ENCODE measurements at places on chromosomes 11 and 22.

DNA sequence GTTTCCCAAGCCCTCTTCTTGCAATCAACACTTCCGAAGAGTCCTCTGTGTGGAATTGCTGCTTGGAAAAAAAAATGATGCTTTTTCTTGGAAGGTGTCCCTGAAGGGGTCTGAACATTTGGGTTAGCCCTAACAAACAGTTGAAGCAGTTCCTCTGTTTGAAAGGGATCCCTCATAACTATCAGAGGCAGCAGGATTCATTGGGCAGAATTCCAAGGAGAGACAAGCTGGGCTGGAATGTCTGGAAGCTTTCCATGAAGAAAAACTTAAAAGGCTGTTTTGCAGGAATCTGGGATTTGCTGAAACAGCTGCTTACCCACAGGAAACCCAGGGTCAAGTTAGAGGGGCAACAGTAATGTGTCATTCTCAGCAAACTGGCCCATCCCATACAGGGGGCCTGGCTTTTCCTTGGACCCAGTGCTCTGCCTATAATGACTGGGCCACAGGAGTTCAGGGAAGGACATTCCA lies 3.1 kb downstream of the CSNK2A3 start:
- DNase-seq, result no peak

DNA sequence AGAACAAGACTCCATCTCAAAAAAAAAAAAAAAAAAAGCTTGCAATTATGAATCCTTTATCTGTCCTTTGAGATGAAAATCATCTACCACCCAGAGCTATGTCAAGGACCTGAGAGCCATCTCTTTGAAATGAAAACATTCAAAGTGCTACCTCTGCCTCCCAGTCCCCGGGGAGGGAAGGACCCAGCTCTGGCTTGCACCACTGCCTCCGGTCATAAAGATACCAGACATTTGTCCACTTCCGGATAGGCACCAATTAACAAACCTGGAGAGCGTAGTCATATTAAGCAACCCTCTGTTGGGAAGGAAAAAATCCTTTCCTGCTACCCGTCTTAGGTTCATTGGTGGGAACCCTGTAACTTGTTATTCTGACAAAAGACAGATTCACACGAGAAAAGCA lies 98.6 kb downstream of the ARHGAP8 start:
- no peak for DNase-seq

DNA sequence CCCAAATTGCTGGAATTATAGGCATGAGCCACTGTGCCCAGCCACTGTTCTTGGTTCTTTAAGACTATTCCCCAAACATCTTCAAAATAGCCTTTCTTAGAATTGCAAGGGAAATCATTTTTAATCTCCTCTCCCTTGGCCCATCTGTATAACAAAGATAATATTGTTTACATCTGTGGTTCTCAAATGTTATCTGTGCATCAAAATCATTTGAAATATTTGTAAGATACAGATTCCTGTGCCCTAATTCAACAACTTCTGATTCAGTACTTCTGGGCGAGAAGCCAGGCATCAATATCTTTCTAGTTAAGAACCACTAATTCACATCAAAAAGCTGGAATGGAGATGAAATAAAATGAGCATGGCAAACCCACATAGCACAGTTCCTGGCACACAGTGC lies 83.0 kb downstream of the TMPRSS5 start:
- DNase-seq, result no peak

GRCh38 chr11:131982154-131982553 lies 611.7 kb downstream of the NTM start:
- DNase-seq, result no peak

DNA sequence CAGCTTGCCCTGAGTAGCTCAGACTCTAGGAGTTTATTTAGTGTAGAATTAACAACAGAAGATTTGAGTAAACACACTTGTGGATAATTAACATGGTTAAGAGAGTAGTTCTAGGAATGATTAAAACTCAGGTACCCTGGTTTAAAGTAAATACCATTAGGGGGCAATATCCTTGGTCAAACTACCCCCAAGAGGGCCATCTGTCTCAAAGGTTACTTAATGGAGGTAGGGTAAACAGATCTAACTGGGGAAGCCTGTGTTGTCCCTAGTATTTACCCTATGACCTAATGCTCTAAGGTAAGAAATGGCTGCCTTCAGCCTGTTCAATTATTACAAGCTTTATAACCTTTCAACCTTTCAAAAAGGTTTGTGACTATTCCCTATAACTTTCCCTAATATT lies 10.6 kb upstream of the GLYATL1 start:
- no peak for DNase-seq

DNA sequence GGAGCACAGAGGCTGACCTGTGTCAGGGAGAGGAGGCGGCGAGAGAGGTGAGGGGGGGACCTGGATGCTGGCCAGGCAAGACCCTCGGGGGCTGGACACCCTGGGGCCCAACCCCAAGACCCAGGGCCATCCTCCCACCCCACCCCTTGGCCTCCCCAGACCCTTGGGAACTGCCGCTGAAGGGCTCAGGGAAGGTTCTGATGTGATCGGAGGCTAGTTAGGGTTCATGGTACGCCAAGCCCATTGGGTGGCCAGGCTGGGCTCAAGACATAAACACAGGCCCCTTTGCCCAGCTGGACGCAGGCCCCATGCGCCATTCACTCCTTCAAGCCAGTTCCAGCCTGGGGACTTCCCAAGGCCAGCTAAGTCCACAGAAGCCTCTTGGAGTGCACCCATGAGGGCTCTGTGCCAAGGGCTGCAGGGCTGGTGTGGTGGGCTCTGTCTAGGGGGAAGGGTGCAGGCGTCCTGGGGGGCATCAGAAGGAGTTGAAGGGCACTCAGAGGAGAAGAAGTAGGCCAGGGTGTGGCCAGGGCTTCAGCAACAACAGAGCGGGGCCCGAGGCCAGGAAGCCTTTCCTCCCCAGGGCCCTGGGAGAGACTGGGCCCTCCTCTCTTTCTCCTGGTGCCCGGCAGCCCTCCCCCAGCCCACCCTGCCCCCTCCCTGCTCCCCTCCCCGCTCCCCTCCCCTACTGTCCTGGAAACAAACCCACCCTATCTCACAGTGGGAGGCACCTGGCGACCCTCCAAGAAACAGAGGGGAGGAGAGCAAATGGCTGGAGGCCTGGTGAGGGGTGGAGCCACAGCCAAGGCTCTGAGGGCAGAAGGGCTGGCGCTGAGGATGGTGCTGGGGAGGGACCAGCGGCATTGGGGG lies 12.9 kb downstream of the TSPAN32 start:
- no peak for DNase-seq

GRCh38 chr22:18115906-18116371 lies 5.3 kb downstream of the TUBA8 start:
- no peak for DNase-seq

GRCh38 chr11:104464691-104465090 lies 300.7 kb upstream of the PDGFD start:
- no peak for DNase-seq

DNA sequence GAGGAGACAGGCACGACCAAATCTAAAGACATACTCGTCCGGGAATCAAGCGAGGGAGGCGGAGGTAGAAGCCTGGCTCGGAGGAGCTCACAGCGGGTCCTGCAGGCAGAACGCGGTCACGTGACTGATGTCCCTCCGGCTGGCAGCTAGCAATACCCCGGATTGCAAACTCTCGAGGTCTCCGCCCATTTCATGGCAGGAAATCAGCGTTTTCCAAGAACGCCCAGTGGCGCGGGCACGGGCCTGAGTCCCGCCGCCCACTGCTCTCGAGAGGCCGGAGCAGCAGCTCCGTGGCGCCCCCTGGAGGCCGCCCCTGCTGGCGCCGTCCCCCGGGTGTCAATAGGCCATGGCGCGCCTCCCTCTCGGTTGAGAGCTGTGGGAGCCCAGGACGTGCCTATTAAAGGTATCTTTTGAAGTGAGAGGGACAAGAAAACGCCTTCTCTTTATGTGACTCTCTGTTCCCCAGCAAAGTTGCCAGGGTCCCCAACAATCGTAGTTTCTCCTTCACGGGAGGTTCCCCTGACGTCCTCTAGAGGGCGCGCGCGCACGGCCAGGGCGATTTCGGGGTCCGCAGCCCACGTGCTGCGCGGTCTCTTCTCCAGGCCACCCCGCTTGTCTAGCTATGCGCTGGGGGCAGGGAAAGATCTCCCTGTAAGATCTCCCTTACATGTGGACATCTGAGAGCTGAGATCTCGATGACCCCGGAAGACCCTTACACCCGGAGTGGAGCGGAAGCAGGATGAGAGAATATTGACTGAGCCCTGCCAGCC lies 37.3 kb upstream of the RBFOX2 start:
- peak; percentile 73 for DNase-seq

DNA sequence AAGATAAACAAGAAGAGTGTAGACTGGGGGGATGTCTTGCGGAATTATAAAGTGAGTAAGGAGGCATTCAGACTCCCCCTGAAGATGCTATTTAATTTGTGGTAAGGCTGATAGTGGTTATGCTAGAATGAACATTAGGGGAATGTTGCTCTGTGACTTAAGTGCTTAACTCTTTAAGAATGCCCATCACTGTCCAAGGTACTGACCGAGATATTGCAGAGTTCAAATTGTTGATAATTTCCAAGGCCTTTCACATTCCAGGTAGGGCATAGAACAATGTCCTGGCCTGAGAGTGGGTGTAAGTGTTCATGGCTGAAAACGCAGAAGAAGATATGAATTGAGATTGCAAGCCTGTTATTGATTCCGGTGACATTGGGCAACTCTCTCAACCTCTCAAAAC lies 90.3 kb upstream of the SEZ6L start:
- DNase-seq, result no peak

DNA sequence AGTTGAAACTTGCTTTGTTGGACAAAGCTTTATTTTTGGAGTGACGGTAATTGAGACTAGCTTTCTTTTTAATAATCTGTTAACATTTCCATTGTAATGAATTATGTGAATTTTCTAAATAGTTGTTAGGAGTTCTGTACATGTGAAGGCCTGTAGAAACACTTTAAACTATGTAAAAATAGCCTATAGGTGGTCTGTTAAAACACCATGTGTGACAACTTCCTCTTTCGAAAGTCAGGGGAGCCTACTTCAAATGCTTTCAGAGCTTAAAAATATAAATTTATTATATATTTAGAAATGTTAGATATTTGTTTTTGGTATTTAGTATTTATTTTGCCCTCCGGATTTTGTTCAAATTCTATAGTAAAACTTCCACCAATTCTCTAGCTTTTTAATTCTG lies 28.7 kb downstream of the DDIAS start:
- no peak for DNase-seq

- no peak for DNase-seq
These were observed 126.1 kb downstream of the PGR start for GRCh38 chr11:101003468-101003867.

- DNase-seq, result no peak
These were observed 702.4 kb downstream of the NTM start for GRCh38 chr11:132072858-132073211.

DNA sequence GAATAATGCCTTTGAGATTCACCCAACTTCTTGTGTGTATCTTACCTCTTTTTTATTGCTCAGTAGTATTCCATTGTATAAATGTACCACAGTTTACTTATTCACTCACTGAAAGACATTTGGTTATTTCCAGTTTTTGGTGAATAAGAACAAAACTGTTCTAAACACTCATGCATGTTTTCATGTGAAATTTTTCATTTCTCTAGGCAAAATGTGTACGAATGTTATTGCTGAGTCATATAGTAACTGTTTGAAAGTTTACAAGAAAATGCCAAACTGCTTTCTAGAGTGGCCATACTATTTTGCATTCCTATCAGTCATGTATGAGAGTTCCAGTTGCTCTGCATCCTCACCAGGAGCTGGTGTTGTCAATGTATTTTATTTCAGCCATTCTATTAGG lies 8.8 kb upstream of the EMSY start:
- DNase-seq, result no peak
